ENCODE measurements at places on chromosomes 11 and 22. TPM values are rescaled to one million over a fixed set of nuclear protein-coding genes. Genes with fewer than 3 reads are reported as not detected.

KDM4D gene
- 1.1 TPM for total RNA-seq

TBRG1 gene
- 31.2 TPM for total RNA-seq

- no peak for DNase-seq
These were observed 785.9 kb upstream of the ARHGAP42 start for GRCh38 chr11:99901175-99901574.

- DNase-seq = no peak
These were observed 9.2 kb downstream of the MUC2 start for GRCh38 chr11:1083621-1084551.

GRCh38 chr22:25357606-25358420 lies 138.4 kb downstream of the CRYBB2 start:
- DNase-seq = no peak

MEI1 gene
- total RNA-seq = not detected

DNA sequence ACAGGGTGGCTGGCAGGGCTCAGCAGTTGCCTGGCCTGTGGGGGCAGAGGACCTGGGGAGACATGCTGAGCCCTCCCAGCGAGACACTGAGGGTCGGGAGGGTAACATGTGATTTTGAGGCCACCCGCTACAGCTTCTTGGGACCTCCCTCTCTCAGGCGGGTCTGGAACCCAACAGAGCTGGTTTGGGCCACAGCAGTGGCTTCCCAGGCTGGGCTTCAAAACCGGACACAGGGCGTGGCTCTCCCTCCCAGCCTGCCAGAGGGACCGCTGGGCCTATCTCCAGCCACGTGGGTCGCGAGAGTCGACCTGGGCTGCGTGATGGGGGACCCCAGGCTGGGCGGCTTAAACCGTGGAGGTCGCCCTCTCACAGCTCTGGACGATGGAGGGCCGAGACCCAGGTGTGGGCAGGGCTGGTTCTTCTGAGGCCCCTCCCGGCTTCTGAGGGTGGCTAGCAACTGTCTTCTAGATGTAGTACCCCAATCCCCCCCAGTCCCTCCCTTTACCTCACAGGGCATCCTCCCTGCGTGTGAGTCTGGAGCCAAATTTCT lies 91.7 kb downstream of the KCNQ1 start:
- no peak for DNase-seq

- no peak for DNase-seq
These were observed 29.9 kb upstream of the MALAT1 start for GRCh38 chr11:65468874-65469333.

DNA sequence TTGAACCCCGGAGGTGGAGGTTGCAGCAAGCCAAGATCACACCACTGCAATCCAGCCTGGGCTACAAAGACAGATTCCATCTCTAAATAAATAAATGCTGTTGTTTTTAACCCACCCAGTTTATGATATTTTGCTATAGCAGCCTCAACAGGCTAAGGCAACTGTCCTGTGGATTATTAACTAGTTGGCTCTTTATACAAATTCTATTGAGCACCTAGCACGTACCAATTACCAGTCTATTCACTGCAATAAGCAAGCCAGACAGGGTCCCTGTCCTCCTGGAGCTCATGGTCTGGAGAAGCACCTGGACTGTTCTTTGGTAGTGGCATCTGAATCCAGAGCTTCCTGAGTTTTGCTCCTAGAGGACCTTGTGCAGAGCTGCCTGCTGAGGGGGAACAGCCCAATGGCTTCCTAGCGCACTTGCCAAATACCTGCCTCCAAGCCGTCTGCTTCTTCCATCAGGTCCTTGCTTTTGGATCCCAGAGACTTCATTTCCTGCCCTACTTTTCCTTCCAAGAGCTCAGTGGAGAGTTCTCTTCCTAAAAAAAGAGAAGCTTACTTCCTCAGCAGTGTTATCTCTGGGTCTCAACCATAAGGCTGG lies 49.9 kb upstream of the MICAL2 start:
- no peak for DNase-seq

- no peak for DNase-seq
These were observed 12.2 kb upstream of the CYTH4 start for GRCh38 chr22:37269936-37270678.

DNA sequence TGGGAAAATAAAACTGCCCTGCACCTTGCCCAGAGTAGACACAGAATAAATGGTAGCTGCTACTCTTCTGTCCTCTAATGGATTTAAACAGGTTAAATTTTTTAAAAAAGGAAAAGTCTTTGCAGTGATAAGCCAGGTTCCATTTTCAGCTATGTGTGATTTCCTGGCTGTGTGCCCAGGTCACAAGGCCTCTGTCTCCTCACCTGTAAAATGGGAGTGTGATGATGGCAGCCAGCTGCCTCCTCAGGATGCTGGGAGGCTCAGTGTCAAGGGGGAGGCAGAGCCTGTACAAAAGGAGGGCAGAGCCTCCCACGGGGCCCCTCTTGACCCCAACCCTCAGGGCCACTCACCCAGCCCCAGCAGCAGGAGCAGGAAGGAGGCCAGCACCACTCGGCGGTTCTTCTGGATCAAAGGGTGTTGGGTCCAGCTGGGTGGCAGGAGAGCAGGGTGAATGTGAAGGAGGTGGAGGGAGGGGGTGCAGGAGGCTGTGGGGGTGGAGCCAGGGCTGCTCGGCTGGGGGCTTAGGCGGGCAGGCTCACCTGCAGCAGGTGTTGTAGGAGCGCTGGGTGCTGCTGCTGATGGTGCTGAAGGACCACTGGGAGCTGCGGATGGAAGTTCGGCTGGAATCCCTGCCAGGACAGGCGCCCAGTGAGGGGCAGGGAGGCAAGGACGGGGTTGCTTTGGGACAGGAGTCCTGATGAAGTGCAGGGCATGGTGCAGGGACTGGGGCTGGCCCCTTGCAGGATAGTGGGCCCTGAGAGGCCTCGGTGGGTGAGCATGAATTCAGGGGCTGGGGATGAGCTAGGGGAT lies 1.9 kb downstream of the TMEM134 start:
- no peak for DNase-seq

THAP7 gene
- 21.8 TPM for total RNA-seq

DNA sequence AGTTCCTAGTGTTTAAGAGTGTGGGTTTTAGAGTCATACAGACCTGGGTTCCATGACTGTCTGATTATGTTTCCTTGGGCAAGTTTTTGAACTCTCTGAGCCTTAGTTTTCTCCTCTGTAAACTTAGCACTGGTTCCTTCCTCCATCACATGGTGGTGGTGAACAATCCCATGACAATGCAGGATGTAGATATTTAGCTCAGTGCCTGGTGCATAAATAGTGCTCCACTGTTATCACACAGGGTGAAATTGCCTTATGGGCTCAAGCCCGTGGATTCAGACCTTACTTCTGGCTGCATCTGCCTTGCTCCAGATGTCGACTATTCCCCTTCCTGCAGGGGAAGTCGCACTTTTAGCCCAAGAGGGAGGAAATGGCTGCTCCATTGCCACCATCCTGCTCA lies 62.7 kb downstream of the LDLRAD3 start:
- DNase-seq = no peak

DNA sequence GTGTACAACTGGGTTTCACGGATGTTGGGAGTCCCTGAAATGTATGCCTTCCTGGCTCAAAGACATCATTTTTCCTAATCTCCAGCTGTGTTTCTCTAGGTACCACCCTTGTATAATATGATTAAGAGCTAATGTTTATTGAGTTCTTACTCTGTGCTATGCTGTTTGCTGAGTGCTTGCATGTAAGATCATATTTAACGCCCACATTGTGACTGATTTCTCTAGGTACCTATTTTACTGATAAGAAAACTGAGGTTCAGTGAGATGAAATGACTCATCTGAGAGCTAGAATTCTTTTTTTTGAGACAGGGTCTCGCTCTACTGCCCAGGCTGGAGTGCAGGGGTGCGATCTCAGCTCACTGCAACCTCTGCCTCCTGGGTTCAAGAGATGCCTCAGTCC lies 42.6 kb downstream of the FAM227A start:
- no peak for DNase-seq

- DNase-seq = no peak
These were observed 16.5 kb downstream of the TOLLIP start for GRCh38 chr11:1292644-1293618.

SCUBE1 gene
- not detected for total RNA-seq

DNA sequence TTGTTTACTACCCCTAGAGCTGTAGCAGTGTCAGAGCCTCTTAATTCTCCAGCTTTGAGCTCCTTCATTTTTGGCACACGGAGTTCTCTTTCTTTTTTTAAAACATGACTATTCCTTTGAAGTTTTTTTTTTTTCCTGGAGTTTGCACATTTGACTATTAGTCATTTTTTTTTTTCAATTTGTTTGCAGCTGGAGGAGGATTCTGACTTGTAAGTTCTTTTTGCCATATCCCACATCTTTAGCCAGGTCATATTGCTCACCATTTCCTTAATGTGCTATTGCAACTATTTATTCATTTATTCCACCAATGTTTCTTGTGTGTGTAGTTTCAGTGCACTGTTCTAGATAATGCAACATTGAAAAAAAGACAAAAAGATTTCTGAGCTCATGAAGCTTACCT lies 166.3 kb upstream of the ARHGAP20 start:
- peak; percentile 92 for DNase-seq

TEX12 gene
- 0.36 TPM for total RNA-seq

DNA sequence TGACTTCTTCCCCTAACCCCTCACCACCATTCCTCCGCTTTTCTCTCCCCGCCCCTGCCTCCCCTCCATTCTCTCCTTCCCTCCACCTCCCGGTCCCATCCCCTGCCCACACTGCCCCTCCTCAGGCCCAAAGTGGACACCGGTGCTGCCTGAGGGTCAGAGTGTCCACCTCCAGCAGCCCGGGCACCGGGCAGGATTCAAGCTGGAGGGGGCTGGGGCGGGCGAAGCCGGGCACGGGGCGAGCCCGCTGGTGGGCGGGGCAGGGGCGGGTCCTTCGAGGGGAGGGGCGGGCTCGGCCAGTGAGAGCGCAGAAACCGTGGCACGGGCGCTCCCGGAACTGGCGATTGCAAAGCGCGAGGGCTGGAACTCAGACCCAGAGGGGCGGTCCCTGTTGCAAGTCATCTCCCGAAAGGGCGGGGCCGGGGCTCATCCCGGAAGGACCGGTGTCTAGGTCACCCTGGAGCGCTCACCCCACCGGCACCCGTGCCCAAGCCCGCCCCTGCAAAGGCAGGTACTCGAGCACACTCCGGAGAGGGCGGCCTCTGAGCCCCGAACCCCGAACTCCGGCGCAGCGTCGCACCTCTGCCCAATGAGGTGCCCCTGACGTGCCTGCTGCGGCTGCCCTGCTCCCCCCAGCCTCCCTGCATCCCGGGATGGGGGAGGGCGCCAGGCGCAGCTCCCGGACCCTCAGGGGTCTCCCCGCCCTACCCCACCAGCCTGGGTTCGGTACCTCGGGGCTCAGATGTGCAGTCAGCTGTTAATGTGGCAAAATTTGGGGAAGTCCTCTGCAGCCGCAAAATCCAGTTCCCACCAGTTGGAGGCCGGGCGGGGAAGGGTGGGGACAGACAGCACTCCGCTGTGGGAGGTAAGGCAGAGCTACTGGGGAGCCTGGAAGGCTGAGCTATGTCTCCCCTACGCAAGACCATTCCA lies 16.5 kb upstream of the CDKN1C start:
- peak; percentile 86 for DNase-seq

DNA sequence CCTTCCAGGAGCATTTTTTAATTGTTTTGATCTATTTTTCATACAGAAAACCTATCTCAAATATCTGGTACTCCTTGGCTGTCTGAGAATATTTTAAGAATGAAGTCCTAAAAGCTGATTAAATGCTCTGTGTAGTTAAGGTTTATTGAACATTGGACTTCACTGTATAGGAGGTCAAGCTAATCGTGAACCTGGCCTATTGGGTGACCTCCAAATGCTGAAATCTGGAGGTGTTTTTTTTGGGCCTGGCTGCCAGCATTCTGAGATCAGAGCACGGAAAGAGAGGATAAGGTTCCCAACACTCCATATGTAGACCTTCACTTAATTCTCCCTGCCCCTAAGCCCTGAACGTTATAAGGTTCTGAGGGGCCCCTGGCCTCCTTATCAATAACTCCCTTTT lies 8.3 kb downstream of the IL17RA start:
- DNase-seq = no peak

TREH gene
- total RNA-seq = not detected

DNA sequence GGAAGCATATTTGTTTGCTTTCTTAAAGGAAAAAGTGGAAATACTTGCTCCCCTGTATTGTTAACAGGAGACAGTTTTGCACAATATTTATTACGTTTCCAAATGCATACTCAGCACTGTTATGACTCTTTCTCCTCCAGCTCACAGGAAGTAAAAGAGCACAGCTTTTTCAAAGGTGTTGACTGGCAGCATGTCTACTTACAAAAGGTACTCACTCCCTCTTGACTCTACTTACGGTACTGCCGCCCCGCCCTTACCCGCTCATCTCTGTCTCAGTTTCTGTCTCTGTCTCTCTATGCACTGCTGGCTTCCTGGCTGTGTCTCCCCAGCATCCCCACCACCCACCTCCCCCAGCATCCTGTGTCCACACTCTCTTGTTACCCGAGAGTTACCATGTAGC lies 32.2 kb upstream of the MYO18B start:
- DNase-seq = no peak

DNA sequence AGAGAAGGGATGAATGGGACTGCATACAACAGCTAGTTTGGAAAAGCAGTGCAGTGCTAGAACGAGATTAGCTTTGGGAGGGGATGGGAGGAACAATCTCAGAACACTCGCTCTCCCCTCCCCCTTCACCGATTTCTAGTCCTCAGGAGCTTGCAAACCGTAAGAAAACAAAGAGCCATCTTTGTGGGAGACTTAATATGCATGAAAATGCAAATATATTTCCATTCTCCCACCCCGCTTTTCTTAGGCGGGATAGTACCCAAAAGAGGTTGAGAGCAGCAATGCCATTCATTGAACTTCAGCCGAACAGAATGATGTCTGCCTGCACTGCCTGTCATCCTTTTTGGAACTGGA lies 1.1 kb downstream of the SPINDOC start:
- DNase-seq = no peak

- DNase-seq = peak; percentile 96
These were observed 26.3 kb upstream of the GNB1L start for GRCh38 chr22:19880786-19881569.

Measured in fibroblast of the aortic adventitia (primary cell).